AG08396 (cell line): ENCODE measurements at places on chromosomes 5 and 9.
A peak's percentile ranks its signal among the peaks of the same experiment; 100 is the strongest.

GRCh38 chr9:137970098-137970497, 92.5 kb downstream of the CACNA1B start:
- no peak for DNase-seq

- DNase-seq: peak; percentile 33
Observed at GRCh38 chr9:129898185-129898584, 62.9 kb downstream of the USP20 start.

DNA sequence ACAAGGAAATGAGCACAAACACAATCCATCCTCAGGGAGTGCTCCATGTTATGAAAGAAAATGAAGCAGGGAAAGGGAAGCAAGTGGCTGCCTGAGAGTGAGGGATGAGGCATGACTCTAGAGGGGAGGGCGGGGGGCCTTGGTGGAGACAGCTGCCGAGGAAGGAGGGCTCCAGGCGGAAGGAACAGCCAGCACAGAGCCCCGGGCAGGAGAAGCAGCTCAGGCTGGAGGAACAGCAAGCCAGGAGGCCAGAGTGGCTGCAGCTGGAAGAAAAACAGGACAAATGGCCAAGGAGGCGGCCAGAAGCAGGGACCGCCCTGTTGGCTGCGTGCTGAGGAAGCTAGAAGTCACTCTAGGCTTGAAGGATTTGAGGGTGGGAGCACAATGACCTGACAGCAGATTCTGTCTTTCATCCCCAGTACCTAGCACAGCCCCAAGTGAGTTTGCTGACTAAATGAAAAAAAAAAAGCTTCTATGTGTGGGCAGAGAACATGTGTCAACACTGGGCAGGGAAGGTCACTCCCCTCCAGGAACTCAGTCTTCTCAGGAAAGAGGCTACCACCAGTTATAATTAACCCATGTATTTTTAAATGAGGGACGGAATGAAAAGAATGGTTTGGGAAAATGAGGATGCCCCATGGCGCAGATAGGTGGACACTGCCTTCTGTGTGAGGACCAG, 142.8 kb downstream of the DCP2 start:
- no peak for DNase-seq

- no peak for DNase-seq
Observed at GRCh38 chr5:157252711-157253465, 13.0 kb upstream of the CYFIP2 start.

GRCh38 chr5:17257705-17258273, 40.4 kb downstream of the BASP1 start:
- DNase-seq: no peak

- no peak for DNase-seq
Observed at GRCh38 chr9:14062586-14063221, 251.2 kb downstream of the NFIB start.

- DNase-seq: no peak
Observed at GRCh38 chr9:16028548-16028947, 475.7 kb downstream of the CCDC171 start.

DNA sequence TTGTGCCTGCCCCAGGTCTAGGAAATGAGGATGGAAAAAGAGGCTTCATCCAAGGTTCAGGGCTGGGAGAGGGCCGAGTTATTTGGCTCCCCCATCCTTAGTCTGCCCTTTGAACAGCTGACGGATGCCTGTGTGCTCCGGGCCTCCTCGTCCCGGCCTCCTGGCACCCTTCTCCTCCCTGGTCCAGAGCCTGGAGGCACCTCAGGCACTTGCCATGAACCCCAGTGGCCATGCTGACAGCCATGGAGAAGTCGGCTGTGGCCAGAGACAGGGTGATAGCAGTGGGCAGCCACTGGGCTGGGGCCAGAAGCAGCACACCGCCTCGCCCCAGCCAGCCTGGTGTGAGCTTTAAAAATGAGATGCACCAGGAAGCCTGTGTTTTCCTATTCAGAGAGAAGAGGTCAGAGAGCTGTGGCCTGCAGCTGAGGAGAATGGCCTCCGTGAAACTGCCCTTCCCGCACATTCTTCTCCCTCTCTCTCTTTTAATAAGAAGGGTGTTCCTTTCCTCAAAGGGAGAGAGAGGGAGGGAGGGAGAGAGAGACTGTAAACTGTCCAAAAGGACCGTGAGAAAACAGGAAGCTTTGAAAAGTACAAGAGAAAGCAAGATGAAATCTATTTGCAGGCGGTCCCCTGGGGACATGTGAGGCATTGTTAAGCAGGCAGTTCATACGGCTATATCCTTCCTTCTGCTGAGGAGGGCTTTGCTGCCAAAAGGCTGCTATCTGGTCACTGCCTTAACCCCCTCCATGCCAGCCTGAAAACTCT, 55.3 kb downstream of the ZNF366 start:
- no peak for DNase-seq

- DNase-seq: peak; percentile 26
Observed at GRCh38 chr9:128607642-128608350, 48.9 kb downstream of the DYNC2I2 start.

DNA sequence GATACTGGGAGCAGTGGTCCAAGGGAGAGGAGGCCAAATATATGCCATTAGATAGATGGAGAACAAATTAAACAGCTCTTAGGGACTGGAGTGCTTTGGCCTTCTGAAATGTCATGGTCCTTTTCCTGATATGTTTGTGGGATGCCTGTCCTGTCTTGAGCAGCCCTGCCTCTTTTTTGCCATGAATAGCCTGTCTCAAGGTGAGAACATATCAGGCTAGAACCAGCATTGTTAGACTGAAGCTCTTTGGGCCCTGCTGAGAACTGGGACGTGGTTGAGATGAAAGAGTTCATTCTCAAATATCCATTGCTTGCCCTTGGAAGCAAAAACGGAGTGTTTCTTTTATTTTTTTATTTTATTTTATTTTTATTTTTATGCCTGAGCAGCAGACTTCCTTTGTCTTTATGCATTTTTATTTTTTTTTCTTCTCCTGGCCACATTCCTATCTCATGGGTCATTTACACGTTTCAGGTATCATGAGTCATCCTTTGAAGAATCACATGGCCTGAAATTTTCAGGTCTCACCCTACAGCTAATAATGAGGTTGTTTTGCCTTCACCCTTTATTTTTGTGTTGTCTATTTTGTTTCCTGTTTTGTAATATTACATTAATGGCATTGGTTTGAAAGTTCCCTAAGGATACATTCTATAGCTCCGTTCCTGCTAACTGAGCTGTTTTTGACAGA, 371.4 kb downstream of the PSAT1 start:
- DNase-seq: no peak

DNA sequence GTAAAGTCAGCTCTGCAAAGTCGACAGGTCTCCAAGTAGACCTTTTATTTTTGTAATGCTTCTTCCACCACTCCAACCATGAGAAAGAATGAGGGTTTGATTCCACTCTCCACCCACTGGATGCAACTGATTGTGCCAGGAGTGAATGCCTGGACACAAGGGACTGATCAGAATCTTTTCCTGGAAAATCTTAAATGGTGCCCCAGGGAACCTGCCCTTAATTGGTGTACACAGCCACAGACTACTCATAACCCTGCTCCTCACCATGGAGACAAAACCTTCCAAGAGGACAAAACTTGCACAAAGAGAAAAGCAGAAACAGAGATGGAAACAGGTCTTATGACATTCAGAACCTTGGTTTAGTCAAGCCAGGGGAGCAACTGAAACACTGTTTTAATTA, 208.6 kb upstream of the BRINP1 start:
- DNase-seq: no peak

GRCh38 chr5:31664566-31664965, 25.6 kb downstream of the PDZD2 start:
- DNase-seq: no peak

- no peak for DNase-seq
Observed at GRCh38 chr9:99513441-99514112, 291.5 kb downstream of the SEC61B start.

GRCh38 chr9:125161284-125161918, 18.1 kb upstream of the SCAI start:
- no peak for DNase-seq
